Stimulated activated CD4-positive, alpha-beta T cell treated with anti-CD3 and anti-CD28 coated beads, Interleukin-4, amount 100 ng/mL, for 48 hours (primary cell): ENCODE measurements at places on chromosomes 4 and X.

- peak; percentile 74 for DNase-seq
These were observed 29.5 kb downstream of the MSL3 start for GRCh38 chrX:11787564-11787963.

GRCh38 chr4:25807102-25807728 is 55.6 kb downstream of the SEL1L3 start:
- DNase-seq, result no peak

GRCh38 chr4:154349829-154350228 is 141.8 kb downstream of the DCHS2 start:
- no peak for DNase-seq

GRCh38 chrX:39853417-39854030 is 244.2 kb downstream of the BCOR start:
- DNase-seq, result no peak

DNA sequence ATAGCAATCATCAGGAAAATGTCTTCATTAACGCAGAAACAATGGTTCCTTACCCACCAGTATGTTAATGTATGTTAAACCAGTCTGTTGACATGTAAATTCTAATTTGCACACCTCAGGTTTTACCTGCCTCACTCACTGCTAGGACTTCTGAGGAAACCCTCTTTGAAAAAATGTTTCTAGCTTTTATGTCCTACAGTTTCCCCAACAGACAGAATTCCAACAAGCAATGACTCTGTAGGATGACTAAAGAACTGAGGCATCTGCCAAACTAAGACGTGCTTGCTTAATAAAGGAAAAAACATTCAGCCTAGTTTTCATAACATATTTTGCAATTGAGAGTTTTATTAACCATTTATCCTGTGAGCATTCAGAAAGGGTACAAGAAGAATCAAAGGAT is 20.6 kb upstream of the SOX3 start:
- no peak for DNase-seq

DNA sequence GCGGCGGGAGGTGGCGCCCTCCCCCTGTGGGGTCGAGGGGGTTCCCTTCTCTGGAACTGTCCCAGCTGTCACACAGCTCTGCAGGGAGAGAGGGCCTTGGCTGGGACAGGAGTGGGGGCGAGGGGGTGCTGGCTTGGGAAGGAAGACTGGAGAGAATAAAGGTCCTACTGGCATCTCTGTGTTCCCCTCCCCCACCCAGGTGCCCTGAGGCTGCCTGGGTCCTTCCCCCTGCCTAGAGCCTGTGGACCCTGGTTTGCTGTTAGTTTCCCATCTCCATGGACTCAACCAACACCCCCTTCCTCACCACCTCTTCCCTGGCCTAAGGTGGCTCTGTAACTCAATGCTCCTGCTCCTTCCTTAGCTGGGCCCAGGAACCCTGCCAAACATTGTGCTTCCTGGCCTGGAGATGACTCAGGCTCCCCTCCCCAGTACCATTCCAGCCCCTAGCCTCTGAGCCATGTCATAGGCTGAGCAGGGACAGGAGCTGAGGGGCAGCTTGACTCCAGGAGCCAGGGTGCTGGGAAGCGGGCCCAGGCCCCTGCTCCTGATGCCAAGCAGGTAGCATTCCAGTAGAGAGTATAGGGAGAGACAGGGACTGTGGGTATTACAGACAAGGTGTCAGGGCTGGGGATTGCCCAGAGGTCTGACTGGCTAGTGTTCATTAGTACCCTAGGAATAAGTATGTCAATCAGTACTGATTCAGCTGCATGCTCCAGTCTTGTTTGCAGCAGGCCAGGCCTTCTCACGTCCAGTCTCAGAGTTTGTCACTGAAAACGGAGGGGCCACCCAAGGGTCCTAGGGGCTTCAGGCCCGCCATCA is 100.7 kb downstream of the EFNB1 start:
- DNase-seq, result no peak

GRCh38 chr4:83261307-83261706 is 23.3 kb downstream of the COQ2 start:
- DNase-seq, result no peak

DNA sequence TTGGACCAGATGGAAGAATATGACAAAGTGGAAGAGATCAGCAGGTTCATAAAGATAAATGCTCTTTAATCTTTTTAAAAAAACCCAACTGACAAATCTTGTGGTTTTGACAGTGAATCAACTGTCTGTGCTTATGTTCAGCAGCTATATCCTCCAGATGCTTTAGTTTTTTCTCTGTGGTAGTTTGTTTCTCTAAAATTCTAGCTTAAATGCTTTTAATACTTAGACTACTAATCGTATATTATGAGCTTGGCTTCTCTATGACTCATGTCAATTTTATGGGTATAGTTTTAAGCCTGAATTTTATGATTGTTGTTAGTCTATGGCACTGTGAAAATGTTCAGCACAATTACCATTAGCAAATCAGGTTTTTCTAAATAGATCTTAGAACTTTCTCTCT is 12.9 kb downstream of the HHIP start:
- DNase-seq, result no peak

- no peak for DNase-seq
These were observed 121.9 kb upstream of the SMIM10 start for GRCh38 chrX:134868771-134869495.

DNA sequence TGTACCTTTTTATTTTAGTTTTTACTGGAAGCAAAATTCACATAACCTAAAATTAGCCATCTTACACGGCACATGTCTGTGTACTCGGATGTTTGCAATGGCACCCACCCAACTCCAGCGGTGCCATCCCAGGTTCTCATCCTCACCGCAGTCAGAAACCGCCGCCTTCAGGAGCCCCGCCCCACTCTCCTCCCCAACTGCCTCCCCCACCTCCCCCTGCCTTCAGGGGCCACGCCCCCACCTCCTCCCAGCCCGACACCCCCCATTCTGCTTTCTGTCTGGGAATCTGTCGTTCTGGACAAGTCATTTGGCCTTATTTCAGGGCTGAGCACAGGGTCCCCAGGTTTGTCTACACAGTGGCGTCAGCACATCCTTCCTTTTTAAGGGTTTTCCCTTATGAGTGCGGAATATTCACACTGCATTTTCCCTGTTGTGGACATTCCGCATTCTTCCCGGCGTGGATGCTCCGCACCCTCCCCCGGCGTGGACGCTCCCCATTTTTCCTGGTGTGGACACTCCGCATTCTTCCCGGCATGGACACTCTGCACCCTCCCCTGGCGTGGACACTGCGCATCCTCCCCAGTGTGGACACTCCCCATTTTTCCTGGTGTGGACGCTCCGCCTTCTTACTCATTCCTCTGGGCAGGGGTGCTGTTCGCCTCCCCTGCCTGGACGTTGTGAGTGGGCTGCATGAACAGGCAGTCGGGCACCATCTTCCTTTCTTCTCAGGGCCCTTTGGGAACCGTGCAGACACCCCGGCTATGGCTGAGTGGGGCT is 135.4 kb upstream of the NKX1-1 start:
- DNase-seq, result no peak

GRCh38 chr4:7725951-7726350 is 213.7 kb downstream of the AFAP1 start:
- no peak for DNase-seq
